ENCODE measurements at places on chromosomes 13 and 19.

DNA sequence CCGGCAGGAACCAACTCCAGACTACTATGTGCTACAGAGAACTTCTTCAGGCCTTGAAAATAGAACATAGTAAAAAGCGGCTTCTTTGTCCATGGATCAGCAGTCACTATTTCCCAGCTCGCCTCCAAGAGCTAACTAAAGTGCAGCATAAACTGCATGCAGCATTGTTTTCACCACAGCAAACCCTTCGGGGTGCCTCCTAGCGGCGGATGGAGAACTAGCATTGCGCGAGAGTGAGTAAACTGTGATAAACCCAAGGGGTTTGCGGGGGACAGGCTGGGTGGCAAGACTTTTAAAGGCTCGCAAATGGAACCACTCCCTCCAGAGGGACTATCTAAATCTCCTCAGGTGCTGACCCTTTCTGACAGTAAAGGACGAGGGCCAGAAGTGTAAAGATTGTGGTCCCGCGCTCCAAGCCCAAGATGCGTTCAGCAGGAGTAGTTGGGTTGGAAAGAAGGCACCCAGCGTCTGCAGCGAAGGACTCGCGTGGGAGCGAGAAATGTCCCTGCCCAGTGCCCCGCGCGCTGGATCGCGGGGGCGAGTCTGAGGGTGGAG, 21.5 kb upstream of the SGCG start:
- DNase-seq = peak; percentile 18

DNA sequence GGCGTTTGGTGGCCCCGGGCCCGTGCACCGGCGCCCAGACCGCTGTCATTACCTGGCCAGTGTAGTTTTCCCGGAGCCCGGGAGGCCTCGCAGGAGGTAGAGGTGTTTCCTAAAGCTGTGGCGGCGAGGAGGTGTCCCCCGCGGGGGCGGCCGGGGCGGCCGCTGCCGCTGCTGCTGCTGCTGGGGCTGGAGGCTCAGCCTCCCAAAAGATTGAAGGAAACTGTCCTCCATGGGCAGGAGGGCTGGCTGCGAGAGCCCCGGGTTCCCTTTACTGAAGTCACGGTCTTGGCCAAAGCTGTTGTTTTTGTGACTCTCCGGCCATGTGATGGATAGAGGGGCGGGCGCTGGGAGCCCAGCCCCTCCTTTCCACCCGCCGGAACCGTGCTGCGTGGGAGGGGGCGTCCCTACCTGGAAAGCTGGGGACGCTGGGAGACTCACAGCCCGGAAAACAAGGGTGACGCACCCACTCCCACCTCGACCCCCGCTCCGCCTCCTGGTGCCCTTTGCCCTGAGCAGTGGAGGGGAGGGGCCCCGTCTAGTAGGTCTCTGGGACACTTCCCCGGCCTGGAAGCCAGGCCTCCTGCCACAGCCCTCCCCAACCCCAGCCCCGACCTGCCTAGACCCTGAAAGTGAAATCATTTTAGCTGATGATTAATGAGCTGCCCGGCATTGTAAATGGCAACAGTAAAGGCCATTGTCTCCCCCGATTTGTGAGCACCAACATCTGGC, at the start of gene N4BP2L1:
N4BP2L1 (minus strand) TSS at position 279 of the 729 bp plus-strand sequence; CDS start at position 231, 48 bp downstream.
- peak; percentile 95 for DNase-seq

- no peak for DNase-seq
These were observed 1147.5 kb downstream of the DIAPH3 start for GRCh38 chr13:59016250-59016649.

DNA sequence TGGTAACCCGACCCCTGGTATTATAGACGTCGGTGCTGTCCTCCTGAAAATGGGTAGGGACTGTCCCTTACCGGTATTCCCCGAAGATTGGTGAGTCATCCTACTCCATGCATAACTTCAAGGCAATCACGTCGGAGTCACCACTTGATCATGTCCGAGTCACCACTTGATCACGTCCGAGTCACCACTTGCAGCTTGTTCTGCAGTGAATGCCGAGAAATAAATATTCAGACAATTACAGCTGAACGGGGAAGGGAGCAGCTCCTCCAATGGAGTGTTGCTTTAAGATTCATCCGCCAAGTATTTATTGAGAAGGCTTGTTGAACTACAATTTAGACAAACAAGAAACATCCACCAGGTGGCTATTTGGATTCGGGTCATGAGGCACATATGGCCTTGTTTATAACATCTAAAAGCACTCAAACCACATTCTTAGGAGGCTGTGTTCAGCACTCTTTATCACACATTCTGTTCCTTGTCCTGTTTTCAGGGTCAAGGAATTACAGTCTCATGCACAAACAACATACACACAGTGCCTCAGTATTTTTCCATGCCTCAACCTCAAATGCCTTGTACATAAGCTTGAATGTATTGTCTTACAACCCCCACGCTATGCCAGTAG, 43.1 kb downstream of the ZNF726 start:
- DNase-seq = no peak

DNA sequence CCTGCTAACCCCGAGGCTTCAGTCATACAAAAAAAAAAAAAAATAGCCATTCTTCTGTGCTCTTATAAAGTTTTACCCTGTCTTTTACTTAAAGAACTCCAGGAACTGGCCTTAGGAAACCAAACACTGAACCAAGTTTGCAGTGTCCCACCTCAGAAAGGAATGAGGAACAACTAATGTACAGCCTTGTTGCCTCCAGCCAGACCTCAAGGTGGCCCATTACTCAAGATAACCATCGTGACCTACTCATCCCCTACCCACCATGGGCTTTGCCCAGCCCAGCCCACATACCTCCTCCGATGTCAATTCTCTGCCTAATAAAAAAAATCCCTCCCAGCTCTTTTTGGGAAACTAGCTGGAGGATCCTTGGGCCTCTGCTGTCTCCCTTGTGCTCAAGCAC, 133.2 kb downstream of the STARD13 start:
- DNase-seq = no peak

DNA sequence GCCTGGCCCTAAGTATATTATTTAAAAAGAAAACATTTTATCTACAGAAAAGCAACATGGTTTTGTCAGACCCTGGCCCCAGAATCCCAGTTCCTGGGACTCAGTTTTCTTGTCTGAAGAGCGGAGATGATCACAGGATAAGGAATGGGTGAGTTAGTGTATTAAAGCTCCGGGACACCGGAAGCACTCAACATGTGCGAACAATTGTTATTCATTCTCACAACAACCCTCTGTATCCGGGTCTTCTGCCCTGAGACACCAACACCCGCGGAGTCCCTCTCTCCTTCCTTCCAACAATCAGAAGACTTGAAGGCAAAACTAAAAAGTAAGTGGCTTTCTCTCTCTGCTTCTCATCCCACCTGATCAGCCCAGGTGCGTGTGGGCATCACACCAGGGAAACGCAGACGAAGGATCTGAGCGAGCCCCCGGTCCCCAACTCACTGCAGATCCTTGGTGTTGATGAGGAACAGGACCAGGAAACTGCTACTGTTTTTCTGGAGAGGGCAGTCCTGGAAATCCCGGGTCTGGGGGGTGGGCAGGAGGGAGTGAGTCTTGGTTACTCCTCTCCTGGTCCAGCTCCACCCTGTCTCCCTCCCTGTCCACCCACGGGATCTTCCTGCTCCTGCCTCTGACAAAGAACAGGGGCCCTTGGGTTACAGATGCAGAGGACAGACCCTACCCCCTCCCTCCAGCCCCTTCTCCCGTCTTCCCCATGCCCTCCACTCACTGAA, 2.0 kb downstream of the GPR108 start:
- DNase-seq = no peak

DNA sequence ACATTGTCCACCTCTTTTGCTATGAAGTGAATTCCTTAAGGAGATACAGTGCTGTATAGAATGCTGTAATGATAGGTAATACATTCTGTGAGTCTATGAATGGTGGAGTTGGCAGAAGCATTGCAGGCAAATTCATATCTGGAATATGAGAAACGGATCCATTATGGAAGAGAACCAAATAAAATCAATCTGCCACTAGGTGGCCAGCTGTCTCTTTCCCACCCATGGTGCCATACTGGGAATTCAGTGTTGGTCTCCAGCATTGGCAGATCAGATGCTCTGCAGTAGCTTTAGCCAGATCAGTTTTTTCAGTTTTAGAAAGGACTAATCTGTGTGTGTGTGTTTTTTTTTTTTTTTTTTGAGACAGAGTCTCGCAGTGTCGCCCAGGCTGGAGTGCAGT, 27.6 kb downstream of the DNAJC3 start:
- no peak for DNase-seq

DNA sequence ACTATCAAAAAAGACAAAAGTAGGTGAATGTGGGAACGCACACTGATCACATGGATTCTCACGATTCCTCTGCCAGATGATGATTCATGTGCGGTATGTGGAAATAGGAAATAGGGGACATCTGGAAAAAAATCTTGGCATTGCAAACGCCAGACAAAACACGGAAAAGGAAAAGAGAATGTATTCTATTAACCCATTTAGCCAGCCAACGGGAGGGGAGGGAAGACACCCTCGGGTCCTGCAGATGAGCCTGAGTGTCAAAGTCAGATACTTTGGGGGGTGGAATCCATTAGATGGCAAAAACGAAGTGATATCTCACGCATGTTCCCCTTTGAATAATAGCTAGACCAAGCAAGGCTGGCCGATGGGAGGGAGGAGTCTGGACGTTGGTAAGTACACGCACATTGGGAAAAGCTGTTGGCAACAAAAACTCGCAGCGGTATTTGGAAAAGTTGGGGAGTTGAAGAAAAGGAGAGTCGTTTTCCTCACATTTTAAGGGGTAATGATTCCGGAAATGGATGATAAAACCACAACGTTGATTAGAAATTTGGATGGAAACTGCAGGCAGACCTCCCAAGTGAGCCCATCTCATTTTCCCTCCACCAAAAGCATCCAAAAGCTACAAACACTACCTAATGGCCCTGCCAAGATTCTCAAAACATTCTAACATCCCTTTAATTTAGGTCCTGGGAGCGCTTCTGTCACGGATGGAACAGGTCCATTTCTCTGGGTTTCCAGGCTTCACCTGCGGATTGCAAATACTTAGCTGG, 73.6 kb downstream of the COL4A1 start:
- no peak for DNase-seq

DNA sequence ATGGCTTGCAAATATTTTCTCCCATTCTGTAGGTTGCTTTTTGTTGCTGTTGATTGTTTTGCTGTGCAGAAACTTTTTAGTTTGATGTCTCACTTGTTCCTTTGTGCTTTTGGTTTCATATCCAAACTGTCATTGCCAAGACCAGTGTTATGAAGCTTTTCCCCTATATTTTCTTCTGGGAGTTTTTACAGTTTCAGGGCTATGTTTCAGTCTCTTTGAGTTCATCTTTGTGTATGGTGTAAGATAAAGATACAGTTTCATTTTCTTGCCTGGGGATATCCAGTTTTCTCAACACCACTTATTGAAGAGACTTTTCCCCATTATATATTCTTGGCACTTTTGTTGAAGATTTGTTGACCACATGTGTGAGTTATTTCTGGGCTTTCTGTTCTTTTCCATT, 139.9 kb downstream of the MRPL57 start:
- no peak for DNase-seq

GRCh38 chr13:49869519-49869918, 66.6 kb downstream of the SPRYD7 start:
- DNase-seq = no peak

DNA sequence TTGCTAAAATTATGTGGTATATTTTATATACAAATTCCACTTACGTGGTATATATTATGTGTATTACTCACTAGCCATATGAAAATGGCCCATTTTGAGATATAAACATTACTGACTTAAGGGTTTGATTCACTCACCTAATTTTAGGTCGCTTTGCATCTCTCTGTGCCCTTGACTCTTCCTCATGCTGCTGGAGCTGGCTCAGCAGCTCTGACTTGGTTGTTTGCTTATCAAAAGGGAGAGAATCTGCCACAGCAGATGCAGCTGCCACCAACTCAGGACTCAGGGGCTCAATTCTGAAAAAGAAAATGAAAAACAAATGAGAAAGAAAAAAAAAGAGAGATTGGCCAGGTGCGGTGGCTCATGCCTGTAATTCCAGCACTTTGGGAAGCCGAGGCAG, 12.2 kb downstream of the MRPS31 start:
- DNase-seq = peak; percentile 34

- no peak for DNase-seq
These were observed 25.4 kb downstream of the PCDH9 start for GRCh38 chr13:67204764-67205163.

GRCh38 chr19:19782783-19783182, 38.8 kb downstream of the ZNF506 start:
- DNase-seq = no peak

GRCh38 chr19:51610576-51610975, 19.6 kb downstream of the SIGLEC5 start:
- DNase-seq = peak; percentile 49

DNA sequence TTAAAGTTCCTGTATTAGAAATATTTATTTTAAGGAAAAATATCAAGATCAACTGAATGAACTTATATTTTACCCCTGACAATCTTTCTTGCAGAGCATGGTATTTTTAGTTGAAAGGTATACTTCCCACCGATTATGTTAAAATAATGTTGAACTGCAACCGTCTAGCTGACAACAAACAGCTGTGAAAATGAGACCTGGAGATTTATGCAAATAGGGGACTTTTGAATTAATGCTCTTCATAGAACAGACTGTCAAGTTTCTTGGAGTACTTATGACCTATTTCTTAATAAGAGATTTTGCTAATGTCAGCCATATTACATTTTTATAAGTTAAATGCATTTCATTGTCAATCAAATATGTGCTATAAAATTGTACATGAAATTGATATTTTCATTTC, 210.9 kb downstream of the NALCN start:
- DNase-seq = peak; percentile 8

DNA sequence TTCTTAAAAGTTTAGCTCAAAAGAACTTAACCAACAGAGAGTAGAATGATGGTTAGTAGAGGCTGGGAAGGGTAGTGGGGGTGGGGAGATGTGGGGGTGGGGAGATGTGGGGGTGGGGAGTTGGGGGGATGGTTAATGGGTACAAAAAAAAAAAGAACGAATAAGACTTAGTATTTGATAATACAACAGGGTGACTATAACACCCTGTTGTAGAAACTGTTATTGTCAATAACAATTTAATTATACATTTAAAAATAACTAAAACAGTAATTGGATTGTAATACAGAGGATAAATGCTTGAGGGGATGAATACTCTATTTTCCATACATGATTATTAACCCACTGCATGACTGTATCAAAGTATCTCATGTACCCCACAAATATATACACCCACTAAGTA, 91.1 kb downstream of the ZC3H13 start:
- DNase-seq = no peak

GRCh38 chr19:43690444-43690843, 20.5 kb upstream of the PLAUR start:
- DNase-seq = no peak

- DNase-seq = no peak
These were observed 1071.2 kb downstream of the EFNB2 start for GRCh38 chr13:105464249-105464648.

DNA sequence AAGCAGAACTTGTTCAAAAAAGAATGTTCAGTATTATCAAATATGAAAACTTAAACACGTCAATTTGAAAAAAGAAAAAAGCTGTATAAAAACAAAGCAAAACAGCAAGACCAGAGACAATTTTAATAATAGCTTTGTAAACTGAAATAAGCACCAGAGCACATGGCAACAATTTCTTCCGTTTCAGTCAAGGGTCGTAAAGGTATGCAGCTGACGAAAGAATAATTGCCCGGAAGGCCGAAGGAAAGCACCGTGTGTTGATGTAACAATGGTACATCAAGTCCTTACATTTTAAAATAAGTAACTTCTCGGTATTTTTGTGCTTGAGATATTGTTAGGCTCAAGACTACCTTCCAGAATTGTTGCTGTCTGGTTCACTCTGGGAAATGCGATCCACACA, 1.7 kb downstream of the PROSER1 start:
- peak; percentile 64 for DNase-seq
